Activated gamma-delta T cell treated with anti-CD3 and anti-CD28 coated beads, Interleukin-2, amount 50 U/mL, for 16 hours (primary cell): ENCODE measurements at places on chromosomes 7 and 10.

DNA sequence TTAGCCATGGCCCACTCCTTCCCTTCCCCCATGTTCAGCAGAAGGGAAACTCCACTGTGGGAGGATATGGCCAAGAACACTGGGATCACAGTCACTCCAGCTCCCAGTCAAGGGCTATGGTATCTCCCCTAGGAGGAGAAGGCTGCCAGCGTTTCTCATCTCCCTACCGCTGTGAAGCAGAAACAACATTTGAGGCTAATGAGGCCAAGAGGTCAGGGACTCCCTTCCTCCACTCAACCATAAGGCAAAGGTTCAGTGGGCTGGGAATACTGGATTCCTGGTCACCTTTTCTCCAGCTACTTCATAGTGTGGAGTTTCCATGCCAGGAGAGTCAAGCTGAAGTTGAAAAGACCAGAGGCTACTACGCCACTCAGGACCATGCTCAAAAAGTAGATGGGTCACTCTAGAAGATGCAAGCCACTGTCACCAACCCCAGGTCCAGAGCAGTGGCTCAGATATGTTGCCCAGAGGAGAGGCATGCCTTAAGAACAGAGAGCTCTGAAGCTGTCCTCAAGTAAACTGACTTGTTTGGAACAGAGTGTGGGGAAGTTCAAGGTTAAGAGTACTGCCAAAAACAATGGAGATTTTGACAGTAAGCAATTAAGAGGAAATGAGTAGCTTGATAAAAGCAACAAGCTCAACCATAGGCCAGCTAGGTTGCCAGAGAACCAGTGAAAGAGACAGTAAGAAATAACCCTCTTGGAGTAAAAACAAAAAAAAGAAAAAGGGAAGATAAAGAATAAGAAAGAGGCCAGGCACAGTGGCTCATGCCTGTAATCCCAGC lies 3.8 kb upstream of the TMEM140 start:
- DNase-seq: no peak

GRCh38 chr10:80166581-80167470 lies 34.3 kb downstream of the PLAC9 start:
- no peak for DNase-seq

GRCh38 chr7:130903358-130903974 lies 169.5 kb upstream of the KLF14 start:
- DNase-seq: no peak

DNA sequence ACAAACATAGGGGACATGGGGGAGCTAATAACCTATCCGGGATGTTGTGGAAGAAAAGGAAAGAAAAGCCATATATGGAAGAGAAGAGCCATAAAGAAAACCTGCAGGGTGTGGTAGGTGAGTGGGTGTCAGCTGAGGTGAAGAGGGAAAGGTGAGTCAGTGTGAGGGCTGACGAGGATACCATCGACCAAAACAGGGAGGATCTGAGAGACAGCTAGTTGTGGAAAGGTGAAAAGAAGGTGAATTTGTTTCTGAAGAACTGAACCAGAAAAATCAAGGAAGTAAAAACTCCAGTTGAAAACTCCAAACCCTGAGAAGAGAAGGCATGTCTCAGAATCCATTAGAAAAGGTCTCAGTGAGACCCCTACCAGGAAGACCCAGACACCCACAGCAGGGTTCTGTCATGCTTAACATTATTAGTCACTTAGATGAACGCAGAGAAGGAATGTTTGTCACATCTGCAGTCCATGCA lies 4.1 kb downstream of the BLNK start:
- no peak for DNase-seq

- DNase-seq: no peak
Measured at GRCh38 chr10:98899018-98899417, 336.6 kb downstream of the HPSE2 start.

DNA sequence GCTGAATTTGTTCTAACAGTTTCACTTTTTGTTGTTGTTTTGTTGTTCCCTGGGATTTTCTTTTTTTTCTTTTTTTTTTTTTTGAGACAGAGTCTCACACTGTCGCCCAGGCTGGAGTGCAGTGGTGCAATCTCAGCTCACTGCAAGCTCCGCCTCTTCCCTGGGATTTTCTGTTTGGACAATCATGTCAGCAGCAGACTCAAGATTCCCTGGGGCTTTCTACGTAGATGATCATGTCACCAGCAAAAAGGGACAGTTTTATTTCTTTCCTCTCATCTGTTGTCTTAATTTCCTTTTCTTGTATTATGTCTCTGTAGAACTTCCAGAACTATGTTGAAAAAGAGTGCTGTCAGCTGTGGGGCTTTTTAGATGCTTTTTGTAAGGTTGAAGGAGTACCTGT lies 241.4 kb downstream of the TNS3 start:
- DNase-seq: no peak

GRCh38 chr10:99930731-99931550 lies 78.8 kb downstream of the DNMBP start:
- DNase-seq: no peak
